ENCODE measurements at places on chromosomes 3 and 15.

DNA sequence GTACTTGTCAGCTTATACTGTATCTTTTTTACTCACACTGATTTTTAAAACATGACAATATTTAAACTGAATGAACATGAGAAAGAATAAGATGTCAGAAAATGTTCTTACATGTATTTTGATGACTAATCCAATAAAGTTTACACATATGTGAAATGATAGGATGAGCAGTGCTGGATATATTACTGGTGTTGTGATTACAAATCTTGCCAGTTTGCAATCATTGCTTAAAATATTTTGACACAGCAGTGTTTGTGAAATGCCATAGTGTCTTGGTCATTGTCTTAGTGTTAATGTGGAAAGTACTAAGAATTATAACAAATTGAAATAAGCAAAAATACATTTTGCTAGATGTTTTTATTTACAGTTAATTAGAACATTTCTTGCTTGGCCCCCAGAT is 118.7 kb upstream of the MLF1 start:
- DNase-seq: no peak

DNA sequence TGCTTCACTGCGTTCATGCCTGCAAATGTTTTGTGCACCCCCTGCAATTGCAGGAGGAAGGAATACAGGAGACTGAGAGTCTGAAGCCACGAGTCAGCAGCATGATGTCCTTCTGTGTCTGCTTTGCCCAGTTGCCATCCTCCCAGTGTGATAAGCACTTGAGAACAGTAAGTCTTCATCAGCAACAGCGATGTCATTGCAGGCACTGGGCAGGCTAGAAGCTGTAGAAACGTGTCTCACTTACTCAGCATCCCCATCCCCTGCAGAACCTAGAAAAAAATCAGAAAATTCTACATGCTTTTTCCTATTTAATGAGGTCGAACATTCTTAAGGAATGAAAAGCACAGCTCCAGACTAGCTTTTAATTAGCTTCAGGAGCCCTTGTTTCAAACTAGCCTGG is 156.5 kb upstream of the LPP start:
- DNase-seq: no peak

- no peak for DNase-seq
These were observed 29.5 kb downstream of the POC1A start for GRCh38 chr3:52124766-52125165.

GRCh38 chr3:143450632-143451031 is 331.1 kb downstream of the CHST2 start:
- no peak for DNase-seq
